ENCODE measurements at places on chromosomes 3 and 15.
A peak's percentile ranks its signal among the peaks of the same experiment; 100 is the strongest.

- DNase-seq, result no peak
Measured at GRCh38 chr15:80620931-80621330, 74.2 kb upstream of the ABHD17C start.

- DNase-seq, result no peak
Measured at GRCh38 chr3:73952781-73953180, 328.0 kb upstream of the PDZRN3 start.

DNA sequence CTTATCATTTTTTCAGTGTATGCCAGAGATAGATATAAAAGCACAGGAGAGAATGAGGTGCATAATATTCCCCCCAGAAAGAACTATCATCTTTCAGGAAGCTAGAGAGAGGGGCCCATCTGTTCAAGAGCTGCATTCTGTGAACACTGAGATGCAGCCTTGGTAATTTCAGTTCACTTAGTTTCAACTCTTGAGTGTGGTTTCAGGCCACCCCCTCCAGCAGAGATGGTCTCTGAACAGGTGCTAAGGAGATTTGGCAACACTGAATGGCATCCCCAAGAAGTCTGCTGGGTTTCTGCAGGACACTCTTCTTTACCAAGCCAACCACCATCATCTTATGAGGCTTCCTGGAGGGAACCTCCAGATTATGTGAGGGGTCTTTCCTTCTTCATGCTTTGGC is 30.4 kb upstream of the LIMD1 start:
- no peak for DNase-seq

- peak; percentile 34 for DNase-seq
Measured at GRCh38 chr3:63980830-63981498, 42.3 kb downstream of the PSMD6 start.

GRCh38 chr3:6518709-6519345 is 342.1 kb upstream of the GRM7 start:
- no peak for DNase-seq

- no peak for DNase-seq
Measured at GRCh38 chr3:171457607-171458061, 2.6 kb downstream of the TNIK start.

DNA sequence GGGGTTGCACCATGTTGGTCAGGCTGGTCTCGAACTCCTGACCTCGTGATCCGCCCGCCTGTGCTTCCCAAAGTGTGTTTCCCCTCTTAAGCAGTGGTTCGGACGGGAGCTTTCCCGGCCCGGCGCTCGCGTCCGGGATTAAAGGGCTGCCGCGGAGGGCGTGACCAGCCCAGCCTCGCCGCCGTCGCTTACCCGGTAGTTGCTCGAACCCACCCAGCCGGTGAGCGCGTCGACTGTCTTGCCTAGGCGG is 513 bp downstream of the CLASP2 start:
- DNase-seq, result no peak

DNA sequence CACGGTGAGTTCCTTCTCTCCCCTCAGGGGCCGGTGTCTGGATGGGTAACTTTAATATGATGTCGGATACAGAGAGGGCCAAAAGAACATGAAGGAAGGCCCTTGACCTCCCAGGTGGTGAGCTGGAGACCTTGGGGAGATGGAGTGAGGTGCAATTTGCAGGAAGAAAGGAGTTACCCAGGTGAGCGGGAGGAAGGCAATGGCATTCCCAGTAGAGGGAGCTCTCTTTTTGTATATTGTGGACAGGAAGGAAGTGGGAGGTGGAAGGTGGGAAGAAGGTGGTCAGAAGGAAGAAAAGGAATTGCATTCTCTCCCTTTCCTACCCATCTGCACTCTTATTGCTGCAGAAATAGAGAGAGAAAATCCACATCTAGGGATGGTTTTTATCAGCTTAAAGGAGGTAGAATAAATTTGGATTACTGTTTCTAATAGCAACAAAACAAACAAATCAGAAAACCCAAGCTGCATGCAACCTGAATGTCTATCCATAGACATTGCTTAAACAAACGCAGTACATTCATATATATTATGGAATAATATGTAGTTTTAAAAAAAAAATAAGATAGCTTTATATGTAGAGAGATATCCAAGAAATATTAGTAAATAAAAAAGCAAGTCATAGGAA is 169.0 kb upstream of the TSC22D2 start:
- no peak for DNase-seq

DNA sequence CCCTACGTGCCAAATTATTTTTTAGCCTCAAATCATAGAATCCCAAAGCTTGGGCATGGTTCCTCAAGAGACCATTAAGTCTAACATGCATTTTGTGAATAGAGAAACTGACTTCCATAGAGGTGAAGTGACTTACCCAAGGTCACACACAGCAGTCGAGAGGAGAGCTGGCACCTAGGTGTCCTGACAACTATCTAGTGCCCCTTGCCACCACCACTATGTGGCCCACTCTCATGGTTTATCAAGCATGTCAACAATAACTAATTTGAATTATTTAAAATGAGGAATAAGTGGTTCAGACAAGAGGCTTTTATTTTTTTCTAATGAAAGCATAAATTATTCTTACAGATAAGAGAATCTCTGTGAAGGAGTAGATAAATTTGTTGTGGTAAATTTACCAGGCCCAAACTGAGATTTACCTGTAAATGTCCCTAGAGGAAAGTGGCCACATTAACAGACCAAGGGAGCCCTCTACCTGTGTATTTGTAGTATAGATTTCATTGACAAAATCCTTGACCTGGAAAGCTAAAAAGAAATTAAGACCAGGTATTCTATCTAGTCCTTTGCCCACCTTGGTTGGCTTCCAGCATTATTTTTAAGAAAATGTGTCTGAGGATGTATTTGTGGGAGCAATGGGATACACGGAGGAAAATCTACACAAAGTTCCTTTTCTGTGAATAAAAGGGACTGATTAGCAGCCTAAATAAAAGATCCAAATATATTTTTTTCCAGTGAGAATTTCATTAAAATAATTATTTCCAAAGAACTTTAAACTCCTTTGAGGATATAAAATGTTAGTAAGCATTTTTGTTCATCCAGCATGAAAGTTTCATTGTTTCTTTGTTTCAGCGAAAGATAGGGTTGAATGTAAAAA is 49.1 kb downstream of the IQCH start:
- no peak for DNase-seq

GRCh38 chr3:107272885-107273284 is 104.4 kb upstream of the CCDC54 start:
- no peak for DNase-seq

DNA sequence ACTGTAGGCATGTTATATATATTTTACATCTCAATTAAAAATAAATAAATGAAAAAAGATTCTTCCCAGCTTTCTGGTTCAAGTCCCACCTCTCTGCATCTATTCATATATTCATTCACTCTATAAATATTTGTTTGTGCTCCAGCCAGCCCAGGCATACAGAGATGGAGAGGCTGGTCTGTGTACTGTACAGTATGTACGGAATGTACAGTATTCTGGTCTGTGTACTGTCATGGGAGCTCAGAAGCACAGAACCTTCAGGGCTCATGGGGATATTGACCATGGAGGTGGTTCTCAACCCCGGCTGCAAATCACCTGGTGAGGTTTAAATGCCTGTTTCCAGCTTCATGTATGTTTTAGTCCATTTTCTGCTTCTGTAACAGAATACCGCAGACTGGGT is 13.8 kb downstream of the CORO2B start:
- DNase-seq, result no peak

GRCh38 chr3:193951859-193952258 is 184.1 kb upstream of the HES1 start:
- DNase-seq, result no peak

DNA sequence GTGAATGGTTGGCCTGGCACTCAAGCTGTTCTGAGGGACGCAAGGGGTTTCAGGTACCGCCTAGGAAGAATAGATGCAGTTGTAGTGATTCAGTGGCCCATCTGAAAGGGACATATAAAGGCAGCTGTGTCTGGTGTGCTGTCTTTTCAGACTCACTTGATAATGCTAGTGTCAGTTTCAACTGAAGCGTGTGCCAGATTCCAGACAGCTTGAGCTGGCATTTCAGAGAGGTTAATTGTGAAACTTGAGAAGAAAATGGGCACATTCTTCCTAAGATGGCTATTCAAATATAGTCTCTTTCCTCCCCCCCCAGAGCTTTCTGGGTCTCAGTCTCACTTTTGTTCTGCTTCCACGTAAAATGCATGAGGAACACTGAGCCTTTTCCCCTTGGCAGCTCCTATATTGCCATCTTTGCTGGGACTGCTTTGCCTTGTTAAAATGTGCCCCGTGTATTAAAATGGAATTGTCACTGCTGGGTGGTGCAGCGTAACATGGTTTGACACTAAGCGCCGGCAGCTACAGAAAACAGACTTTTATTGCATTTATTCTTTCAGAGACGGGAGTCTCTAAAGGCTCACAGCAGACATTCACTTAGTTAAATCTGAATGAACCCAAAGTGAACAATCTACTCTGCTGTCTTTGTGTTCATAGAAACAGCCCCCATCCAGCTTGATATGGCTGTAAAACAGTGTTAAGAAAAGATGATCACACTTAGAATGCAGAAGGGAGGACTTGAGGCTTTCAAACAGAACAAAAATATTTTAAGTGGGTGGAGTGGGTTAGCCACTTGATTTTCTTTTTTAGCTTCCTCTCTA is 478.7 kb downstream of the RBMS3 start:
- DNase-seq, result no peak

- no peak for DNase-seq
Measured at GRCh38 chr3:174356596-174356995, 502.5 kb upstream of the NAALADL2 start.

GRCh38 chr3:59563072-59563605 is 513.3 kb upstream of the CFAP20DC start:
- no peak for DNase-seq

DNA sequence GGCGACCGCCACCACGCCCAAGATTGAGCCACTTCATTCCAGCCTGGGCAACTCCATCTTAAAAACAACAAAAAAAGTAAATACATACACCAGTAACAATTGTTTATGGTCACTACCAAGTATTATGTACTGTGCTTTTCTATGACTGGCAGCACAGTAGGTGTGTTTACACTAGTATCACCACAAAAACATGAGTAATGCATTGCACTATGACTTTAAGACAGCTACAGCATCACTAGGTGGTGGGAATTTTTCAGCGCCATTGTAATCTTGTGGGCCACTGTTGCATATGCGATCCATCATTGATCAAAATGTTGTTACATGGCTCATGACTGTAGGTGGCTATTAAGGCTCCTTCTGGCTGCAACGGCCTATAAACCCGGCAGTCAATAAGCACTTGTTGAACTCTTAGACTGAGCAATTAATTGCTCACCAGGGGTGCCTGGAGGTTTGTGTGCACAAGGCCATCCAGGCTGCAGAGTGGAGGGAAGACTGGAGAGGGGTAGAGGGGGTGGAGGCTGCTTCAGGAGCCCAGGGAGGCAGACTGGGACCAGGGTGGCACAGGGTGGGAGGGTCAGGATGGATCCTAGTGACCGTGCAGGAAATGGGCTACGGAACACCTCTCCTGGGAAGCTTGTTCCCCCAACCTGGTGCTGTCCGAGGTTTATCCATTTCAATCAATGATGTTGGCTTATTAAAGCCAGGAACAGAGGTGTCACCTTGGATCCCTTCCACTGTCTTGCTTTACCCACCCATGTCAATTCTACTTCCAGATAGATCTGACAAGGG is 17.9 kb upstream of the COPG1 start:
- no peak for DNase-seq

DNA sequence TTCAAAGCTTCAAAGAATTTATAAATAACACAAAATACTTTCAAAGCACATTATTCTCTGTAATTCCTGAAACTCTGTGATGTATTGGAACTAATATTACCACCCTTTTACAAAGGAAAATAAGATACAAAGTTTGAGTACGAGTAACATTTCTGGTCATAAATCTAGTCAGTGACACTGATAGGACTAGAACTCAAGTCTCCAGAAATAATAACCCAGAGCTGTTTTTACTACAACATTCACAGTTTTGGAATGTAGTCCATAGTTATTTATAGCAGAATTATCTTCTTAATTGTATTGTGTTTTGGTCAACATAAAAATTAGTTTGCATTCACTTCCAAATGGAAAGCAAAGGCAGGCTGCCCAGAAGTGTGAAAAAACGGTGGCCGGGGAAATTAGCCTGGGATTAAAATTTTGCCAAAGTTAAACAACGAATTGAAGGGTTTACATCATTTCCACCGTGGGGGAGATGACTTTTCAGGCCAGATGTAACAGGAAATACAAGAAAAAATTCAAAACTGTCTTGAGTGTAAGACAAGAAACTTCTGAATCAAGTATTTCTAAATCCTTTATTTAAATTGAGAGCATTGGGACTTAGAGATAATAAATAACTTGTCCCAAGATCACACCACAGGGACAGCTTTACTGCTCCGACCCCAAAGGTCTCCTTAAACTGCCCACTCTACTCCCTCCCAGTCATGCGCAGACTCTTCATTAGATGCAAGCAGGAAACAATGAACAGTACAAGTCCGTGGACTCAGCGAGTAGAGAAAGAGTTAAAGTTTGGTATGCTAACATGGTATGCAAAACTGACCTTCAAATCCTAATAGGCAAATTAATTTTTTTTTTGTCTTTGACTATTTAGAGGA is 74.3 kb upstream of the VGLL4 start:
- no peak for DNase-seq

DNA sequence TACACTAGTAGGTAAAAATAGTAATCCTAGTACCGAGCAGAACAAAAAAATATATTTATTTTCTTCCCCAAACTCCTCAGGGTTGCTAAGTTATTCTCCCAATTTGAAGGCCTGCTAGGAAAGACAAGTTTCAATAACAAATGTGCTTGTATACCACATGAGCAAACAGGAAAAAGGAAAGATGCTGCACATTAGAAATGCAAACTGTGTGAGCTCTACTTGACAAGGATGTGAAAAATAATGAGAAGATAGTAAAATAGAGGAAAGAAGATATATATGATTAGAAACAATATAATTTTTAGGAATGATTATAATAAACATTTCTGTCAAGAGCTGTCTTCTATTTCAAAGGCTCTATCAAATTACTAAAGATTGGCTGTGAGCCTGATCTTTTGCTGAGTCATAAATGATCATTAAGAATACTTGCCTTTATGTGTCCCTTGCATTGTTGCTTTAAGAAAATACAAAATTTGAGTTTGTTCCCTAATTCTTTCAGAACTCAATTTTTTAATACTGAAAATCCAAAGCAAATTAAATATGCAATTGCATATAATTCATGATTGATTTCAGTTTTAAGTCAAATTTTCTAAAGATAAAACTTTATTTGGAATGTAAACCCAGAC is 174.2 kb downstream of the NEK10 start:
- DNase-seq, result no peak

Data from CD8-positive, alpha-beta T cell (primary cell).